AG04449 (cell line): ENCODE measurements at places on chromosomes 3 and 15.

- no peak for DNase-seq
These were observed 427.1 kb upstream of the FRG2C start for GRCh38 chr3:75237053-75237452.

GRCh38 chr15:68344600-68344999 lies 67.1 kb downstream of the FEM1B start:
- DNase-seq = no peak

DNA sequence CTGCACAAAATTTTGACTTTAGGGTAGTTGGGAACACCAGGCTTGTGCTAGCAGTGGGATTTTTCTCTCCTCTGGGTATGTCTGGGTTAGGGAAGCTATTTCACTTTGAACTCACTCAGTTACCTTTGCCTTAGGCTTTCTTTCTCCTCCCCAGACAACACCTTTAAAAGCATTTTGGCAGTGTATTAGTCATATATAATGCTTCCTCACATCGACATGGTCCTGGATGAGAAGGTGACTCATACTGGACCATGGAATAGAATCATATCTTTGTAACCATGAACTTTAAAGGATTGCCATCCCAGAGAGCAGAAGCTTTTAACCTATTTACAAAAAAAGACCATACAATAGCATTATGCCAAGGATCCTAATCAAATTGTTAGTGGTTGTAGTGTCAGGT lies 2.7 kb downstream of the RYR3 start:
- DNase-seq = no peak

GRCh38 chr3:160735826-160736225 lies 20.2 kb upstream of the PPM1L start:
- DNase-seq = no peak

DNA sequence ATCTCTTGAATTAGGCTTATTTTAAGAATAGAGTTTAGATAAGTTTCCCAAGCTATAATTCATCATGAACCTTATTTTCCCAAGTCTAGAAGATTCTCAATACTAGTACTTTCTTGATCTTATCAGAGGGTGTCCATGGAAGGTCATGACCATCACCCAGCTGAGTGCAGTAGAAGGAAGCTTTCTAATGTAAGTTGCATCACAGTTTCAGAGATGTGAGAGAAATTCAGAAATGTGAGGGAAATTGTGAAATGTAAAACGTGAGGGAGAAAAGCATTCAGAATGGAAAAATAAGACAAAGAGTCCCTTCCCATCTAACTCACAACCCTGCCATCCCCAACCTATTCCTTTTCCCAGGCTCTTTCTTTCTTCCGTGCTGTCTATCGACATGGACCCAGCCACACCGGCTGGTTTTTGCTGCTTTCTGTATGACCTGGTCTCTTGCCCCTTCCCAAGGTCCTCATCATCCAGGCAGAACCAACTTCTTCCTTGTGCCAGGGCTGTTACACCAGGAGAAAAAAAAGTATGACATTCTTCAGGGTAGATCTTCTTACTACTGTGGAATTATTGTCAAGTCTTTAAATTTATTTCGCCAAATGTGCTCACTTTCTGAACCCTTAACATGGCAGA lies 6.7 kb downstream of the CAPN3 start:
- no peak for DNase-seq

DNA sequence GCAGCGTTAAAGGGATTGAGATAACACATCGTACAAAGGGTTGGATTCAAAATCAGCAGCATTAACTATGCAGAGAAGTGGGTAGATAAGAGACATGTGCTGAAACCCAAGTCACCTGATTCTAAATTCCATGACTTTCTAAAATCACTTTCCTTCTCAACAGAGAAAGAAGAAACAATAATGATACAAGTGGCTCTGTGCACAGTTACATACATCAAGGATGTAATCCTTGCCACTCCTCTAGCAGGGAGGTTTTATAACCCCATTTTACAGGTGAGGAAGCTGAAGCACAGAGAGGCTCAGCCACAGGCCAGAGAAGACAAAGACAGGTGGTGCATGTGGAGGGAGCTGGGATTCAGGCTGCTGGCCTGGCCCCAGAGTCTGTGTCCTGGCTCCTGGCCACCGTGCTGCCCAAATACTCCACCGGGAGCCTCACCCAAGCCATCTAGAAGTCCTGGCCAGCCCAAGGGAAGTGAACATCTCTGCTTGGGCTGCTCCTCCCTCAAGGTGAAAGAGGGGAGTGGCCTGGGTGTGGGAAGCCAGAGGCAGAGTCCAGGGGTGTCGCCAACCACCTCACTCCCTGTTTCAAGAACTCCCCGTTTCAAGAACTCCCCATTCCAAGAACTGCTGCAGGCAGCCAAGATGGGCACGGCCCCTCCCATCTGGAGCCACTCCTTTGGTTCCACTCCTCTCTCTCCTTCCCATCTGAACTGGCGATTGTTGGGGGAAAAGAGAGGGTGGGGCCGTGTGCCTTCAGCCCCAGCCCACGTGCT lies 147.1 kb downstream of the NUP210 start:
- no peak for DNase-seq

DNA sequence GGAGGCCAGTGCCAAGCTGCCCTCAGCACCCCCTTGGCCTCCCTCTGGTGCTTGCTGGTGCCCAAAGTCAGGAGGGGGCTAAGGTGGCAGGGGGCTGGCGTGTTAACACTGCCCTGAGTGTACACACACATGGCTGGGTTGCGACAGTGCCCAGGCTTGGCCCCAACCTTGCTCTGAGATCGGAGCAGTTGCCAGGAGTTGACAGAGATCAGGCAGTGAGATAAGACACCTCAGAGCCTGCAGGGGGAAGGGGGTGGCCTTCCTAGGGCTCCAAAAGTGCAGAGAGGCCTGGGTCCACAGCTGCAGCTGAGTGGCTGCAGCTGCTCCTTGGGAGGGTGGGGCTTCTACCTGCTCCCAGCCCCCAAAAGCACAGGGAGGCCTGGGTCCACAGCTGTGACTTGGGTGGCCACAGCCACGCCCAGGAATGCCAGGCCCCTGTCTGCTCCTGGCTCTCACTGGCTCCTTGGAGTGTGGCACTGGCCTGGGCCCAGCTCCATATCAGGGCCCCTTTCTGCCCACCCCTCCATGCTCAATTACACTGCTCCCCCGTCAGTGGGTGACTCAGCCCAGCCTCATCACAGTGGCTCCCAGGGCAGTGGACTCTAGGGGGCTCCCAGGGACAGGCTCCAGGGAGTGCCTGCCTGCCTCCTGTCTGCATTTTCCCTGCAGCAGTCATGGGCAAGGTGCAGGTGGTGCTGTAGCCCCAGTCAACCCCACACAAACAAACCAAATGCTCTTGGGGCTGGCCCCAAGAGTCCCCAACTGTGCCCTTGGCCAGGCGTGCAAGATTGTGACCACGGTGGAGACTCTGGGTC lies 56.4 kb upstream of the C15orf39 start:
- DNase-seq = no peak

- DNase-seq = no peak
These were observed 469.4 kb upstream of the ROBO2 start for GRCh38 chr3:76570436-76571057.

- DNase-seq = no peak
These were observed 15.6 kb downstream of the CCRL2 start for GRCh38 chr3:46422617-46423016.

DNA sequence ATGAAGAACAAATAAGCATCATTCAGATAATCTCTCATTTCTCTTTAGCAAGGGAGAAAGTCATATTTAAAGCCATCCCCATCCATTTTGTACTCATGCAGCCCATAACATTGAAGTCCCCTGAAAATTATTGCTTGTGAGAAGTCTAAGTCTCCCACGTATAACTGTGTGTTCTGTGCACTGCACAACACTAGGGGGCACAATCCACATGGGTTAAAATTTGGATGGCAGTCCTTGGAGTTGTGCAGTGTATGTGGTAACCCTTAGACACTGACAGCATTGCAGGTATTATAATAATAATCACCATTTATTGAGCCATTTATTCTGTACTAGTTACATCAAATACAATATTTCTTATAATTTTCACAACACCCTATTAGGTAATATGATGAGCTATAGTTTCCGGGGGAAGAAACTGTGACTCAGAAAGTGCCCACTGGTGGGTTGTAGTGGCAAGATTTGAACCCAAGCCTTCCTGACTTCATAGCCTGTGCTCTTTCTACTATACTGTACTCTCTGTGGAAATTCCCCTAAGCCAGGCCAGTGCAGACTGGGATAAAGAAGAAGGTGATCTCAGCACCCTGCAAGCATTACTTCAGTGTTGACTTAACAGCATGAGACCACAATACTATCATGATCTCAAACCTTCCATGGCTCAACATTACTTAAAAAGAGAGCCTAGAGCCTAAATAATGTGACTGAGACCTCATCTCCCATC lies 15.7 kb downstream of the KCNAB1 start:
- no peak for DNase-seq

DNA sequence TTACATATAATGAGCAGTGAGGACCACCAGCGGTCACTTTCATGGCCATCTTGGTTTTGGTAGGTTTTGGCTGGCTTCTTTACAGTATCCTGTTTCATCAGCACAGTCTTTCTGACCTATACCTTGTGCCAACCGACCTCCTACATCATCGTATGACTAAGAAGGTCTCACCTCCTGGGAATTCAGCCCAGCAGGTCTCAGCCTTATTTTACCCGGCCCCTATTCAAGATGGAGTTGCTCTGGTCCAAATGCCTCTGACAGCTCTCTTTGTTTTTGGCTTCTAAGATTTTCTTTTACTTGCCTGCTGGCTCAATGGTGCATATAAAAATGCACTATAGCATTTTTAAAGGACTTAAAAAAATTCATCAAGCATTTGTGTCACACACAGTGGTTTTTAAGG lies 3.2 kb upstream of the MME start:
- no peak for DNase-seq

DNA sequence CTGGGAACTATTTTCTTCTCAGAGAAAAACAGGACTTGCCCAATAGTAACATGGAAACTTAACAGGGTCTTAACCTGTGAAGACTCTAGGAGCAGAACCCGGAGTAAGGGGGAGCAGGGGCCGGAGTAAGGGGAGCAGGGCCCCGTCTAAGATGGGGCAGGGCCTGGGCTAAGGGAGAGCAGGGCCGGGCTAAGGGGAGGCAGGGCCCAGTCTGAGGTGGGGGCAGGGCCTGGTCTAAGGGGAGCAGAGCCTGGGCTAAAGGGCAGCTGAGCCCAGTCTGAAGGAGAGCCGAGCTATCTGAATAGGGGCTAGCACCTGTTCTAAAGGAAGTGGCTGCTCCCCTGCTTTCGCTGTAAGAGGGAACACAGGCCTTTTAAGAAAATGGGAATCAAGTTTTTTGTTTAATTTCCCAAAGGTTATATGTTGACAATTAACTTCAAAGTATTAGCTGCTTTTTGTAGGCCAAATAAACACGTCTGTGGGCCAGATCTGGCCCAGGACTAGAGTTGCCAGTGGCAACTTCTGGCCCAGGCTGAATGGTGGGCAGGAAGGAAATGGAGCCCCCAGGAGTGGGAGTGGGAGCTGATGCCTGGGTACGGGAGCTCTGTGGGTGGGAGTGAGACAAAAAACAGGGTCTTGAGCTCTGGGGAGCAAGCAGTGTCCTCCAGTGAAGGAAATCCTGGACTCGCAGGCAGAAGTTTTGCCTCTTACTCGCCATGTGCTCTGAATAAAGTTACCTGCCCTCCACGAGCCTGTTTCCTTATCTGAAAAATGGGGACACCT lies 32.5 kb downstream of the CSPG4 start:
- no peak for DNase-seq

GRCh38 chr15:58264053-58264971 lies 126.1 kb downstream of the AQP9 start:
- DNase-seq = no peak
